ENCODE measurements at places on chromosomes 3 and 15.

- no peak overlapping the region for H3K4me3 ChIP-seq
- DNase-seq, result no peak
- H3K27me3 ChIP-seq, result no peaks in the 10 kb centered on the region
- H3K27ac ChIP-seq, result no peak overlapping the region
Observed at GRCh38 chr3:141306922-141307321, 61.4 kb upstream of the ZBTB38 start.

DNA sequence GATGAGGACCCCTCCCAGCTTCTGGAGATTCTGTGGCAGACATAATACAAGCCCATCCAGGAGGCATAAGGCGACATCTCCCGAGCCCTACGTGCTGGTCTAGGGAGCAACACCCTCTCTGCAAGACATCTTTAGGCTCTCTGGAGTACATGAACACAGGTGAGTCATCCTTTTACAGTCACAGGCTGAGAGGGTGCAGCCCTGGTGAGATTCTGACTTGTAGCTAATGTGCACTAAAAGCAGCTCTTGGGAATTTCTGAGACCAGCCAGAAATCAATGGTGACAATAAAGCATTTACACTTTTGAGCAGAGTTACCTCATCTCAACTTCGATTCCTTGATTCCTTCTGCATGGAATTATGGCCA, 131.1 kb downstream of the XXYLT1 start:
- peaks cover 11% of the 10 kb centered on the region for H3K36me3 ChIP-seq
- no peaks in the 10 kb centered on the region for H3K27me3 ChIP-seq

DNA sequence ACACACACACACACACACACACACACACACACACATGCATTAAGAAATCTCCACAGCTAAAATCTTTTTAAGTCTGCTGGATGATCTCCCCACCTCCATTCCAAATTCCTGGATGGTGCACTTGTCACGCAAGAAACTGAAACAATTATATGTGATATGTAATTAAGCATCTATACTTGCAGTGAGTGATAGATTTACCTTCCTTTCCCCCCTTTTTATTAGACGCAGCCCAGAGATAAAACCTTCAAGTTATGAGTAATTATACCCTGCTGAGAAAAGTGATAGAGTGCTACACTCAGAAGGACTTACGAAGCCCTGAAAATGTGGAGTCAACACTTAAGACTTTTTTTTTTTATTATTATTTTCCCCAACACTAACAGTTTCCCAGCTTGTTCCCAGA, 255.2 kb downstream of the LSAMP start:
- no peak overlapping the region for H3K4me3 ChIP-seq
- no peaks in the 10 kb centered on the region for H3K36me3 ChIP-seq
- H3K4me1 ChIP-seq, result no peaks in the 10 kb centered on the region
- no peak overlapping the region for H3K27ac ChIP-seq

- H3K4me3 ChIP-seq, result no peak overlapping the region
- peaks cover 2% of the 10 kb centered on the region for H3K36me3 ChIP-seq
- no peak for DNase-seq
- H3K4me1 ChIP-seq, result peaks cover 6% of the 10 kb centered on the region
- no peak overlapping the region for H3K27ac ChIP-seq
Observed at GRCh38 chr3:29347412-29347811, 66.5 kb downstream of the RBMS3 start.

- no peak overlapping the region for H3K27ac ChIP-seq
- no peaks in the 10 kb centered on the region for H3K27me3 ChIP-seq
- no peak for DNase-seq
- no peaks in the 10 kb centered on the region for H3K36me3 ChIP-seq
- H3K4me1 ChIP-seq, result peaks cover 4% of the 10 kb centered on the region
- H3K4me3 ChIP-seq, result no peak overlapping the region
Observed at GRCh38 chr3:24519368-24520100, 24.9 kb upstream of the THRB start.

DNA sequence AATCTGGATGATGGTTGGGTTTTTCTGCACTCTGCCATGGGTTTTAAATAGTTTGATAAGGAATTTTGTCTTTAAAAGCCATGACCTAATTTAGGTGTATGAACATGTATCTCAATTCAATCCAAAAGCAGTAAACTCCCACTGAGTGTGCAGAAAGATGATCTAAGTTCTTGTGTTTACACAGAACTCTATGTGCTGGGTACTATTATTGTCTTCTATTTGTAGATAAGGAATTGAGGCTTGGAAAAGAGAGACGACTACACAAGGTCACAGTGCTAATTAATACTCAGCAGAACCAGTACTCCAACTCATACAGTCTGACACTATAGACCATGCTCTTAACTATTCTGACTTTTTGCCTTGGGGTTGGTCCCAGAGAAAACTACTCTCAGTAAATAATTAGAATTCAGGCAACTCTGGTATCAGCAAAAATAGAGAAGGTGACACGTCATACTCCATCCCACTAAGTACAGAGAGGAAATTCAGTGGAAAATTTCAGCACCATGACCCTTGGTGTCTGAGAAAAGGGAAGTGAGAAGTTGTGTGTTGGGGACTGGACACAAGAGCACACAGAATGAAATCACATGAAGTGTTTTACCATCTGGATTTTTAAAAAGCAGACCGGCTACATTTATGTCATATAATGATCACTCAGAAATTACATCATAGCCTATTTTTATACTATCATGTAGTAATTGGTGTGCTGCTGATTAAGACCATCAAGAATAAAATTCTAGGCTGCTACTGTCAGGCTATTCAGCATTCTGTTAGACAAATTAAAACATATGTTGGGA, 18.3 kb upstream of the MYH15 start:
- H3K4me3 ChIP-seq, result no peak overlapping the region
- H3K4me1 ChIP-seq, result no peaks in the 10 kb centered on the region
- H3K27me3 ChIP-seq, result peaks cover 14% of the 10 kb centered on the region
- H3K27ac ChIP-seq, result no peak overlapping the region

DNA sequence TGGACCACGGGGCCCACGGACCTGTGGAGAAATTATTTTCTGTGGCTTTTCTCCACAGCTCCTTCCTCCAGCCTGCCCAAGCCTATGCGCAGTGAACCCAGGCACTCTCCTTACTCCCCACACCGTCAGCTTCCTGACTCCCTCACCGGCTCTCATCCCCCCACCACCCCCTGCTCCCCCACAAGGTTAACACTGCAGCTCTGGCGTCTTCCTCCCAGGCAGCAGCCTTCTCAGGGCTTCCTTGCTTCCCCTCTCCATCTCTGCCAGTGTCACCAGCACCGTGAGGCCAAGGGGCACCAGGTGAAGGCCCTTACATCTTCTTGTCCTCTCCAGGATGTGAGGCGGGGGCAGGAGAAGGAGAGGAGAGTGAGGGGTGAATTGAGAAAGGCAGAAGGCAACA, 168.3 kb upstream of the TLE3 start:
- H3K27me3 ChIP-seq, result no peaks in the 10 kb centered on the region
- no peak overlapping the region for H3K4me3 ChIP-seq
- no peak for DNase-seq
- H3K36me3 ChIP-seq, result no peaks in the 10 kb centered on the region

DNA sequence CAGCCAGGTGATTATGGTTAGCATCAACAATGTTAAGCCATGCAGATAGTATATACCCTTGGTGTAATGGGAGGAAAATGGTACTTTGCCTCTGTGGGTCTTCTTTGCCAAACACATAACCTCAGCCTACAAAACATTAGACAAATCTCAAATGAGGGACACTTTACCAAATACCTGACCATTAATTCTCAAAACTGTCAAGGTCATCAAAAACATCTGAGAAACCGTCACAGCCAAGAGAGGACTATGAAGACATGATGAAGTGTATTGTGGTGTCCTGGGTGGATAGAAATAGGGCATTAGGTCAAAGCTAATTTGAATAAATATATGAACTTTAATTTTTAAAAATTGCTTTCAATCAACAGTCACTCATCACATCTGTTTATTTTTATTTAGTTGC, 1036.1 kb downstream of the AGBL1 start:
- no peaks in the 10 kb centered on the region for H3K27me3 ChIP-seq
- H3K4me1 ChIP-seq, result peaks cover 6% of the 10 kb centered on the region
- H3K4me3 ChIP-seq, result no peak overlapping the region
- H3K36me3 ChIP-seq, result no peaks in the 10 kb centered on the region
- H3K27ac ChIP-seq, result no peak overlapping the region

GRCh38 chr3:20100151-20100550, 59.9 kb downstream of the KAT2B start:
- no peak overlapping the region for H3K4me3 ChIP-seq
- H3K27me3 ChIP-seq, result no peaks in the 10 kb centered on the region
- H3K4me1 ChIP-seq, result no peaks in the 10 kb centered on the region
- no peak for DNase-seq
- no peak overlapping the region for H3K27ac ChIP-seq

- peaks cover 21% of the 10 kb centered on the region for H3K4me1 ChIP-seq
- H3K36me3 ChIP-seq, result no peaks in the 10 kb centered on the region
- H3K4me3 ChIP-seq, result no peak overlapping the region
- no peak for DNase-seq
Observed at GRCh38 chr3:58522759-58523425, 14.1 kb downstream of the ACOX2 start.

DNA sequence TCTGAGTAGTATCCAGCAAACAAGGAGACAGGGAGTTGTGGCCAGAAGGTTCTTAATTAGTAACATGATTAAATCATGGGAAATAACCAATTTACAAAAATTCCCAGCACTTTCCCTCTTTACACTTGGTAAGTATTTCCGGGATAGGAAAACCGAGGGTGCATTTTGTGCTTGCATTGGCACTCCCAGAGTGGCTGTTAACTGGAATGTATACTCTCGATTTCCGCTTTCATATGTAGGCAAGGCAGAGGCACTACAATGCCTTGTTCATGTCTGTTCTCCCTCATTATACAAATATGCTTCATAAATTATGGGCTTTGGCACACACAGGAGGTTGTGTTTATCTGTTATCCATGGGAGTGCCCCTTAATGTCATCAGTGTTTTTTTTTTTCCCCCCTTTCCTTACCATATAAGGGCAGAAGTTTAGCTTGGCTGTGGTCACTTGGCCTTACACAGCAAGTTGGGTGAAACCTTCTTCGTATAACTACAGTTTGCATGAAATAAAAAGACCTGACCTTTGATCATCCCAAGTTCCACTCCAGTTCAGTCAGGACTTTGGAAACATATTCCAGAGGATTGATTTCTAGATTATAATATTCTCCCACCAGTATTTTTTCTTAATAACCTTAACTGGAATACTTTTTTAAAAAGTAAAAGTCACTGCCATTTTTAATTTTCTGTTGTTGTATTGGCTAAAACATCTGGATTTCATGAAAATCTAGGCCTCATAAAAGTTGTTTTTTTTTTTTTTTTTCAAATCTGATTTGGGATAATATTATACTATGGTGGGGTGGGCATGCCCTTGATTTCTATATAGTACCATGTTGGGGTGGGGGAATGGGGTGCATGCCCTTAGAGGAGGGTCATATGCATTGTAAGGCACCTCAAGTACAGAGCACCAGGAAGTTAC, 8.9 kb downstream of the TPM1 start:
- peak overlapping the region; percentile 96 for H3K4me3 ChIP-seq
- peaks cover 72% of the 10 kb centered on the region for H3K4me1 ChIP-seq
- H3K27me3 ChIP-seq, result no peaks in the 10 kb centered on the region

- H3K36me3 ChIP-seq, result no peaks in the 10 kb centered on the region
- no peak overlapping the region for H3K27ac ChIP-seq
- no peaks in the 10 kb centered on the region for H3K27me3 ChIP-seq
- no peak overlapping the region for H3K4me3 ChIP-seq
- no peaks in the 10 kb centered on the region for H3K4me1 ChIP-seq
Observed at GRCh38 chr3:109994853-109995252, 657.5 kb upstream of the DPPA4 start.

DNA sequence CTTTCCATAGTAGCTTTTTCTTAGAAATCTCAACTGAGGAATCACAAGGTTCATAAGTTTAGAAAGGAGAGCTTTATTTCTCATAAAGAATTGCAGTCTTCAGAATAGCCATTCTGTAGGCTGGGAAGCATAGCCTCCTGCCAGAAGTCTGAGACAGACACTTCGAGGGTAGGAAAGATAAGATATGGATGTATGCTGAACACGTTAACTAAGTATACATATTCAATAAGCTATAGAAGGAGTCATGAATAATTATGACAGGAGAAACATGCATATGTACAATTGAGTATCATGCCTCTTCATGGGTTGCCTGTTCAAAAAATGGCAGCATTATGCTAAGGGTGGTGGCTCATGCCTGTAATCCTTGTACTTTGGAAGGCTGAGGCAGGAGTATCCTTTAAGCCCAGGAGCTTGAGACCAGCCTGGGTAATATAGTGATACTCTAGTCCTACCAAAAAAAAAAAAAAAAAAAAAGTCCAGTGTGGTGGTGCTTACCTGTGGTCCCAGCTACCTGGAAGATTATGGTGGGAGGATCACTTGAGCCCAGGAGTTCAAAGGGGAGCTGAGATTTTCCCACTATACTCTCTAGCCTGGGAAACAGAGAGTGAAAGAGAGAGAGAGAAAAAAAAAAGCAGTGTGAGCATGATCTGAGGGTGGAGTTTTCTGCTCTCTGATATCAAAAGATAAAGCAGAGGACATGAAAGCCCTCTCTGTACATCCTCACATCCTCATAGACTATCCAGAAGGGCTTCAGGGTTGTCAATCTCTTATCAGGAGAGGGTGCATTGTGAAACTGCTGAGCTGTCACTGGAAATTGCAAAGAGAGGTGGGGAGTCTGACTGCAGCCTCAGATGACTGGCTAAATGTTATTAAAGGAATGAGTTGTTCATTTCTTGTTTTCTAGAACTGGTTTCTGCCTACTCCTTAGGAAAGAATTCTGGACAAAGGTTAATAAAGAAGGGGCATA, 23.6 kb upstream of the CADPS start:
- DNase-seq, result no peak
- no peak overlapping the region for H3K4me3 ChIP-seq
- H3K27ac ChIP-seq, result no peak overlapping the region
- H3K4me1 ChIP-seq, result no peaks in the 10 kb centered on the region
- no peaks in the 10 kb centered on the region for H3K36me3 ChIP-seq

DNA sequence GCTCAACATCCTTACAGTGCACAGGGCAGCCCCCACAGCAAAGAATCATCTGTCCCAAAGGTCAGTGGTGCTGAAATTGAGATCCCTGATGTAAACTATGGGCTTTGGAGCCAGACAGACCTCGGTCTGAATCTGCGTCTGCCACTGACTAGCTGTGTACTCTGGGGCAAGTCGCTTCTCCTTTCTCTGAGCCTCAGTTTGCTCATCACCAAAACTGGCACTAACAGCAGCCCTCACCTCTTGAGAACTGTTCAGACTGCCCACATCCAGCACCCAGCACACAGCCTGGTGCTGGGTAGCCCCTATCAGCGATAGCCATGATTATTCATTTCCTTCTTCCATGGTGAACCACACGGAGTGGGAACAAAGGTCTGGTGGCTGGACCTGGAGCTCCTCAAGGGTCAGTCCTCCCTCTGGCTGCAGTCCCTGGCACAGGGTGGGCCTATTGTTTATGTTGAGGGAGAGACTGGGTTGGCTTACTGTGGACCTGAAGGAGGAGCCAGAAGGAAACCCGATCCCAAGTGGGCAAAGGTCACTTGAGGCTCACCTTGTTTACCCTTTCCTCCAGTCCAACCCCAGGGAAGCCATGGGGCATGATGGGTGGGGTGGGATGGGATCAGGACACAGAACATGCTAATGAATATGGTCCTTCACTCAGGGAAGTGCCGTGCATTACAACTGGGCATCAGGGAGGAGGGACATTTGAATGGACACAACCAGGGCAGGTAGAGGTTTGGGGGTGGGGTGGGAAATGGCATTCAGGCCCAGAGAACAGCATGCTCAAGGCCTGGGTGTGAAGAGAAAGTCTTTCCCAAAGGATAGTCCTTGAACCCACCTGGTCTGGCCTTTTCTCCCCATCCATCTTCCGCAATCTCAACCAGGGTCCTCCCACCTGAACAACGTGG, 1.6 kb upstream of the PRKCD start:
- H3K27me3 ChIP-seq, result no peaks in the 10 kb centered on the region

GRCh38 chr3:147669077-147669476, 259.9 kb downstream of the ZIC1 start:
- H3K27ac ChIP-seq, result no peak overlapping the region
- no peak for DNase-seq
- H3K4me3 ChIP-seq, result no peak overlapping the region
- H3K27me3 ChIP-seq, result peaks cover 12% of the 10 kb centered on the region

Data from MCF 10A (cell line).